ENCODE measurements at places on chromosomes 3 and 15.

GRCh38 chr15:37823601-37824275 is 110.7 kb upstream of the TMCO5A start:
- DNase-seq = no peak

DNA sequence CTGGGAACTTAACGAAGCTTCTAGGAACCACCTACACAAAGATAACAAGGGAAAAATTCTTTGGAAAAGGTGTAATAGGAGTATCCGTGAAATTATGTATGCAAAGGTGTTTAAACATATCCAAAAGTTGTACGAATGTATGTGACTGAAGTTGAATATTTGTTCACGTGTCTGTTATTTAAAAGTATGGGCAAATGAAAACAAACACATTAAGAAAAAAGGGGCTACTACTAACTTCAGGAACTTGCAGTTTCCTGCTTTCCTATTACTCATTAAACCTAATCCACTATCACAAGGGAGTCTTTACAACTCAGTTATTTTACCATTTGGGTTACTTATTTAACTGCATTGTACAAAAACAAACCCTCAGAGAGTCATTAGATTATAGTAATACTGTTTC is 33.9 kb upstream of the GRAMD1C start:
- peak; percentile 48 for DNase-seq

DNA sequence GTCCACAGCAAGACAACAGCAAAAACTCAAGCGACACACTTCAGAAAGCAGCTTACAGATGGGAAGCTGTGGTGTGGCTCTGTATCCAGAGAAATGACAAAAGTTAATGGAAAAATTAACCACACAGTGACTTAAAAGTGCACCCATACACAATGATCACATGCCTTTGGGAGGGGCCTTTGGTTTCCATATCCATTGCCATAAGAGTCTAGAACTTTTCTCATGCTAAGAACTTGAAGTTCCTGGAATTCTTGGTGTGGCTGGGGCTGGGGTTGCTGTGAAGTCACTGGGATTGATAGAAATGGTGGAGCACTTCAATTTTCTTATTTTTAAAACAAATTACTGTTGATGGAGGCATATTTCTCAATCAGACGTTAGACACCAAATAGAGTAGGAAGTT is 108.6 kb upstream of the FEZF2 start:
- no peak for DNase-seq

- DNase-seq = no peak
Measured at GRCh38 chr3:128575777-128576176, 74.8 kb downstream of the RPN1 start.

DNA sequence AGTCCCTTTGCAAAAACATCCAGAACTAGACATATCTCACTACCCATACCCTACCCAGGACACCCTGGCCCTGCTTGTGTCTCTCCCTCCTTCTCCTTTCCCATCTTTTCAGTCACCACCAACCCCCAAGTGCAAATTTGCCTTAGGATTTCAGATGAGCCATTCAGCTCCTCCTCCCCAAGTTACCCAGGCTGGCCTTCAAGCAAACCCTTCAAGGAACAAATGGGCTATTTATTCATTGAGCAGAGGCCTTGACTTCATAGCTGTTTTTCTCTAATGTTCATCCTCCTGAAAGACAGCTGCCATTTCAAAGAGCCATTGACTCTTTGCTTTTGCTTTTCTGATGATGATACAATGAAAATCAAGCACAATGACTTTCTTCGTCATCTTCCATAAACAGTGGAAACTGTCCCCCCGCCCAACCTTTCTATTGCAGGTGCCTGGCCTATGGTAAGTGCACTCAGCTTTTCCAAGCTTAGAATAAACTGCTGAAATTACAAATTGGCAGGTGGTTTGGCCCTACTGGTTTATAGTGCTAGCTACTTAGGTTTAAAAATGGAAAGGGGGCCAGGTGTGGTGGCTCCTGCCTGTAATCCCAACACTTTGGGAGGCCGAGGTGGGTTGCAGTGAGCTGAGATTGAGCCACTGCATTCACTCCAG is 26.1 kb upstream of the KLHL6 start:
- DNase-seq = no peak

- no peak for DNase-seq
Measured at GRCh38 chr15:89111961-89112340, 23.7 kb downstream of the ABHD2 start.

- peak; percentile 60 for DNase-seq
Measured at GRCh38 chr3:40911928-40912327, 287.4 kb upstream of the CTNNB1 start.

GRCh38 chr15:77487469-77487842 is 66.8 kb downstream of the HMG20A start:
- DNase-seq = no peak

DNA sequence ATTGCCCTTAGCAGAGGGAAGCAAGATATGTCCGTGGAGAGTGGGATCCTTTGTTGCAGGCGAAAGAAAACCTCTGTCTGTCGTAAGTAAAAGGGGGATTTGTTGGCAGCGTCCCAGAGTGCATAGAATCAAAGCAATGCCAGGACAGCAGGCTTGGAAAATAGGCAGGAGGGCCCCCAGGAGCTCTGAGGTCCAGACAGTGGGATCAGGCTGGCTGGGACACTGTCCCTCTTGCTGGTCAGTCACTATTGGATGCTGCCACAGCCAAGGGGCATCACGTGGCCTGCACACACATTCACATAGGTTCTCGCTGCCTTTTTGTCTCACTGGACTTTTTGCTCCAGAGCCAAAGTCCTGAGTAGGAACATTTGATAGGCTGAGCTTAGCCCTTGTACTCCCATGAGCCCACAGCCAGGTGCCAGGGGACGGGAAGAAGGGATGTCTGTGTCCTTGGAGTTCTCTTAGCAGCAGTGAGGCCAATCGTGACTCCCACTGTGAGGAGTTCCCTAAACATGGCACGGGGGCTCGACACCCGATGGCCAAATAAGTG is 10.7 kb downstream of the MUC20 start:
- no peak for DNase-seq
